Activated CD8-positive, alpha-beta T cell treated with anti-CD3 and anti-CD28 coated beads for 36 hours (primary cell): ENCODE measurements at places on chromosomes 7 and 10. TPM values are rescaled to one million over a fixed set of nuclear protein-coding genes. Genes with fewer than 3 reads are reported as not detected.
A peak's percentile ranks its signal among the peaks of the same experiment; 100 is the strongest.

POLR2J2 gene
- total RNA-seq, result 13.2 TPM

NPC1L1 gene
- total RNA-seq, result not detected

WIPF3 gene
- total RNA-seq, result not detected

HYCC1 gene
- 17.8 TPM for total RNA-seq

TEX36 gene
- not detected for total RNA-seq

RBM48 gene
- total RNA-seq, result 11.5 TPM

SERPINE1 gene
- total RNA-seq, result 1.2 TPM

DNA sequence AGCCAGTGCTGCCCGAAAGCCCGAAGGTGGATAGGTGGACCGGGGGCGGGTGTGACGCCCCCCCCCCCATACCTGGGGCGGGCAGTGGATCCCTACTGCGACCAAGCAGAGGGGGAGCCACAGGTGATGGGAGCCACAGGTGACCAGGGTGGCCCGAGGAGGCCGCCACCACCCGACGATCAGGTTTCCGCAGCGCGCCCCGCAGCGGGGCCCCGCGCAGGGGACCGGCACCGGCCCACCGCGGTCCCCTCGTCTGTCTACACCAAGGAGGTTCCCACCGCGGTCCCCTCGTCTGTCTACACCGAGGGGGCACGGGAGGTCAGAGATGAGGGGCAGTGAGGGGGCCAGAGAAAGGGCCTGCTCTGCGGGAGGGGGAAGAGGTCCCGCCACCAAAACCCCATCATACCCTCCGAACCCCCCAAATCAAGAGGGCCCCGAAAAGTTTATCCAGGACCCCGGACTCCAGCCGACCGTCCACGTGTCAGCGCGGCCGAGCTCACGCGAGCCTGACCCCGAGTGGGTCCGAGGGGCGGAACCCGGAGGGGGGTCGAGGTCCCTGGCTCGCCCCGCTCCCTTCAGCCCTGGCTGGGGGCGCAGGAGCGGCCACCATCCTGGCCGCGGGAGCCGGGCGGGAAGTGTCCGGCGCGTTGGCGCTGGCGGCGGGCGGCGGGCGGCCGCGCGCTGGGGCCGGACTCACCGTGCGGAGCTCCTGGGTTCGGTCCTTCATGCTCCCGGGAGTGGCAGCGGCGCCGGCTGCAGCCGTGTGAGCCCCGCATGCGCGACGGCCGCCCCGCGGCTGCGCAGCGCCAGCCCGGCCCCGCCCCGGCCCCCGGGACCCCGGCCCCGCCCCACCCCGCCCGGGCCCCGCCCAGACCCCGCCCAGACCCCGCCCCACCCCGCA, at the start of gene STX1A:
STX1A (minus strand) TSS at position 765 of the 901 bp plus-strand sequence; CDS start at position 727, 38 bp downstream.
- peak; percentile 73 for DNase-seq

GRCh38 chr10:114526504-114527238, 122.4 kb upstream of the AFAP1L2 start:
- peak; percentile 97 for DNase-seq

DNA sequence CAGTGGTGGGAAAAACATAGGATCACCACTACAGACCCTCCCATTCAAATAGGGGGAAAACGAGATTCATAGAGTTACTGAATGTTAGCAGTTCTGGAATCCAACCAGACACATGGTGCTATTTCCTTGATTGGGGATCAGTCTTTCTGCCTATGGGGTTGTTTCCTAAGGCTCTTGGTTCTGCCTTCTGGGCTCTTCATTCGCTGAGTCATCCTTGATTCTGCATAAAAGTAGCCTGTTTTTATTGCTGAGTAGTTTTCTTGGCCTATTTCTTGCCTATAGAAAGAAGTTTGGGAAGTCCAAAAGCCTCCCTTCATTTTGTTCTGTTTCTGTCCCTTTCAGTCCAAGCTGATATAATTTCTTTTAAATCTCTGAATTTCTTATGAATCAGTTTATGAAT, 99.3 kb upstream of the OIT3 start:
- no peak for DNase-seq

DNA sequence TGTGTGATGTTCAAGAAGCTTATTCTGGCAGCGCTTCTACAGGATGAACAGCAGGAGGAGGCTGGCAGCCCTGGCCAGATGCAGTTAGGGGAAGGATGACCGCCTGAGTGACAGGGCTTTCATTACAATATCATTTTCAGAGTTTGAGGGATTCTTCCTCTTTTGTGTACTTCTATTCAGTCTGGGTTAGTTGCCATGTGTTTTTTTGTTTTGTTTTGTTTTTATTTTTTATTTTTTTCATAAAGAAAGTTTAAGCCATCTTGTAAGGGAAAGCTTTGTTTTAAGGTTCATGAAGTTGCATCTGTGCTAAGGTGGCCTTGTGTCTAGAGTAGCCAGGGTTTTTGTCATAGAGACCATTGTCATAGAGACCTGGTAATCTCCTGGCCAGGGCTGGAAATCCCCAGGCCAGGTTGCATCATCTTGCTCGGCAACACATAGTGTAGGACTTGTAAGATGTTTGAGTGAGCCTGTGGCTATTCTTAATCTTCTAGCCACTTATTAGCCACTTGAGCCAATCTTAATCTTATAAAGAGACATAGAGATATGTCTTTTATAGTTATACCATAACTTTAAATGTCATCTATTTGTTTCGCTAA, 230.5 kb upstream of the TMEM229A start:
- peak; percentile 22 for DNase-seq

DNA sequence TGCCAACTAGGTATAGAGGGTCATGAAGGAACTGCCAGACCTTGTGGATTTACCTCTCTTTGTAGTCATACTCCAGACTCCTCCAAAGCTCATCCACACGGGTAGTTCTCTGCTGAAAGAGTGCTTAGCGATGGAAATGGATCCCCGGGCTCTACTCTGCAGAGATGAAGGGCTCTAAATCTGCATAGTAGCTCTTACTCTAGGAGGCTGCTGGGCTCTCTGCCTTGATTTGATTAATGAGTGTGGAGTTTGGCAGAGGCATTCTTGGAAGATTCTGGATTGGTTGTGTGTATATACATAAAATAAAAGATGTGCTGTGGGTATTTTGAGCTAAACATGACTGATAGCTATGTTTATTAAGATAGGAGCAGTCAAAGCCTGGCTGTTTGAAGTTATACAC, 21.3 kb upstream of the CPXM2 start:
- DNase-seq, result no peak

DNA sequence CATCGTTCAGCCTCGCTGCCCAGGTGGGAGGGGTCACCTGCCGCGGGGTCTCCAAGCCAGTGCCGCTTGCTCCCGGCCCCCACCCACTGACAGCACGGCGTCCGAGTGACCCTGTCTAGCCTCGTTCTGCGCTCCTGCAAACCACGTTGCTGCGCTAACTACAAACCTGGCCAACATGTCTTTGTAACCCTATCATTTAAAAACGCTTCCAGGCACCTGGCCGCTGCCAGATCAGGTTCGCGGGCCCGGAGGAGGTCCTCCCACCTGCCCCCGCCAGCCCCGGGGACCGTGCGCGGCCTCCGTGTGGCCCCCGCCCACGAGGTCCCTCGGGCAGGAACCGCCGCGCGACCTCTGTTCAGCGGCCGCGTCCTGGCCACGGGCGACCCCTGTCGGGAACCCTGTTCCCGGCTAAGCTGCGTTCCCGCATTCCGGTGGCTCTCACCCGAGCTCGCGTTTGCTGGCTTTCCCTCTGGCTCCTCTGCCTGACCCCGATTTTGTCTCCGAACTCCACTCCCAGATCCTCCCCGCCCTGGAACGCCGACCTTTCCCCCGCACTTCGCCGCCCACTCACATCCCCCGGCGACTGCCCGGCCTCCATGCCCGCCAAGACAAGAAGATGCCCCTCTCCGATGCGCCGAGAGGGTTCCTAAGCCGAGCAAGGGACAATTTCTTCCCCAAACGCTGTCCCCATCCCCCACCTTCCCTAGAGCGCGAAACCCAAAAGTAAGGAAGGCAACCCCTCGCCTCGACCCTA, 2.4 kb downstream of the SFMBT2 start:
- peak; percentile 63 for DNase-seq

DNA sequence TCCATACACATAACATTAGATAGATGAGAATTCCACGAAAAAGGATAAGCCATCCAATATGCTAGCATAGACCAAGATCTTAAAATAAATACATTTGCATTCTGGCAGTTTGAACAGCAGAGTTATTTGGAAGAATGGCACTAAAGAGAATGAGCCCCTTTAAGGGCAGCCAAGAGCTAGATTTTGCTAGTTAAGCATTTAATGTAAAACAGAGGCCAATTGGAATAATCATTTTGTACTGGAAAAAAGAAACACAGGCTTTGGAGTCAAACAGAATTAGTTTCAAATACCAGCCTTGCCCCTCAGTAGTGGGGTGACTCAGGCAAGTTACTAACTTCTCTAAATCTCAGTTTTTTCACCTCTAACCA, 56.2 kb downstream of the LRRTM3 start:
- DNase-seq, result no peak

- no peak for DNase-seq
Measured at GRCh38 chr10:126015413-126015812, 119.0 kb downstream of the FANK1 start.

DNA sequence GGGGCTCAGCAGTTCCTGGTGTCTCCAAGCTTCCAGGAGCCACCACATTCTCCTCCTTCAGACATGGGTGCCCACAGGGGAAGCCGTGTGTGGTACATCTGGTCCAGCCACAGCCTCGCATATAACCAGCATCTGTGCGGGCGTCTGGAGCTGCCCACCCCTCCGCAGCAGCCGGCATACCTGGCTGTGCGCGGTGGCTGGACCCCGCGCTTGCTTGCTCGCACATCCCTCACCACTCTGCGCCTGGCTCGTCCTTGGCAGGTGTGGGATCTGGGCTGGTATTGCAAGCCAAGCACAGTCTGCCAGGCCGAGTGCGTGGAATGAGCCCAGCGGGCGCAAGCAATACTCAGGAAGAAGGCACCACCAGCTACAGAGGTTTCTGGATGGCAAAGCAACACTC, 117.7 kb upstream of the MBL2 start:
- no peak for DNase-seq

DNA sequence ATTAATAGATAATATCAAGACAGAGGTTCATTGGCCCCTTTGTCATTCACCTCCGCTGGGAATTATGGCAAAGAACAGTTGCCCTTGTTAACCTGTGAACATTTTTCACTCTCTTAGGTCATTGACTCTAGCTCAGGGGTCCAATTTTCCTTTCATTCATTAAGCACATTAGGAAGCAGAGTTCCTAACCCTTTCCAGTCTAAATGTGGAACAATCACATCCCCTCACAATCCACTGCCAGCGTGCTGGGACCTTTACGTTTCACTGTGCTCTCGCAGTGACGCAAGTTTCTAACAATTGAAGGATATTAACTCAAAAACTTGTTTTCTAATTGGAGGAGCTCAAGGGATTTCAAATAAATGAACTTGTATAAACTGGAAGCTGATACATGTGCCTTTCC, 79.3 kb upstream of the MEOX2 start:
- DNase-seq, result no peak

DNA sequence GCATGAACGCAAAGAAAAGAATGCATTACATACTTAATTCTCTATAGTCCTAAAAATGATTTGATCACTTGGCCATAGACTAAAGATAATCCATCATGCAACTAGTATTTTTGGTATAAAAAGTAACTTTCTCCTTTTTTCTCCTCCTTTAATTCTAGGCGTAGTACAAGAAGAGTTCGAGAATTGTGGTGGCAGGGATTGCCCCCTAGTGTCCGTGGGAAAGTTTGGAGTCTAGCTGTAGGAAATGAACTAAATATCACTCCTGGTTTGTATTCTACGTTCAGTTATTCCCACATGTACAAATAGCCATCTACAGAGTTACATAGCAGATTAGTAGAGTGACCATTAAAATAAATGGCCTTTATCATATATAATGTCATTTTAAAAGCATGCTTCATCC, 45.5 kb upstream of the HELLS start:
- no peak for DNase-seq

DNA sequence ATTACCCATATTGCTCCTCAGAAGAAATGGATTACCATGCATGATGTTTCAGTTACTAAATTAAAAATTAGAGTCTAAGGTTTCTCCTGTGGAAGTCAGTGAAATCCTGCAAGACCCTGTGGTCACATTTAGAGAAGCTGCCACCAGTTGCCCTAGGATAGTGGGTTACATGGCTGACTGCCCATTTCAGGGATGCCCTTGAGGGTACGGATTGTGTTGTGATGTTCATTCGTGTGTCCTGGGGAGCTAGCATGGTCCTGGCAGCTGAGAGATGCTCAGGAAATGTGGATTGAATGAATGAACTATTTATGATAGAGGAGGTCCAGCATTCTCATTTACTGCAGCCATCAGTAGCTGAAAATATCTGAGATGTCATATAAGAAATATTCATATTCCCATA, 55.1 kb downstream of the TMEM178B start:
- no peak for DNase-seq

- peak; percentile 68 for DNase-seq
Measured at GRCh38 chr7:97005183-97006054, at the start of gene DLX6. TSS of gene DLX6 (plus strand) at chr7:97005553. CDS start at chr7:97005978, 425 bp downstream.

- DNase-seq, result no peak
Measured at GRCh38 chr7:80829527-80829926, 89.3 kb downstream of the SEMA3C start.

GRCh38 chr7:86479144-86479543, 164.6 kb upstream of the GRM3 start:
- DNase-seq, result no peak
